ENCODE measurements at places on chromosomes 3 and 15.

DNA sequence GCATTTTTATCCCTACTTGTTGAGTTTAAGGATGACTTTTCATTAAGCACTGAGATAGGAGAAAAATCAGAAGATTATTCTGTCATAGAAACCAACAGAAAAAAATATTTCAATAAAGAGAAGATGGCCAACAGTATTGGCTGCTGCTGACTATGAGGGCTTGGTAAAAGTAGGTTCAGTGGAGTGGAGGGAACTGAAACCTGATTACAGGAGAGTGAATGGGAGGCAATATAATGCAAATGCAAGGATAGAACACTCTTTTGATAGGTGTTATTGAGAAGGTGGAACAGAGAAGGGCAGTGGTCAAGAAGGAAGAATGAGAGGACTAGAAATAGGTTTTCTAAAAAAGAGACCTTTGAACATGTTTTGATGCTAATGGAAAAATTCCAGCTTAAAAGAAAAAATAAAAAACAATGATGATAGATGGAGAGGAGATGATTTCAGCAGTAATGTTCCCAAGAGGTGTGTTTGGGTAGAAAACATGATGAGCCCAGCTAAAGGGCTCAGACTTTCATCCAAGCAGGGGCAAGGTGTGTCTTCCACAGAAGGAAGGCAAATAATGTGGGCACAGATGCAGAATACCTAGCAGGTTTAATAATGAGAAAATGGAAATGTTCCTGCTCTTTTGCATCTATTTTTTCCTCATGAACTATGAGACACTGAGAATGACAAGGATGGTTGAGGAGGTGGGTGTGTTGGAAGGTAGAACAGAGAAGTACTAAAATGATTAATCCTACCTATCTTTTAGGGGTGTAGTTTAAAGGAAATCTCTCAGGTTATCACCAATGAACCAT lies 397.9 kb upstream of the GOLIM4 start:
- no peak overlapping the region for H3K4me3 ChIP-seq
- H3K27ac ChIP-seq = no peak overlapping the region
- no peak for DNase-seq
- peaks cover 16% of the 10 kb centered on the region for H3K4me1 ChIP-seq
- no peaks in the 10 kb centered on the region for H3K27me3 ChIP-seq

GRCh38 chr3:39850716-39851032 lies 41.3 kb downstream of the MYRIP start:
- H3K27ac ChIP-seq = no peak overlapping the region
- H3K36me3 ChIP-seq = no peaks in the 10 kb centered on the region
- H3K27me3 ChIP-seq = no peaks in the 10 kb centered on the region
- H3K4me3 ChIP-seq = no peak overlapping the region
- DNase-seq = no peak

DNA sequence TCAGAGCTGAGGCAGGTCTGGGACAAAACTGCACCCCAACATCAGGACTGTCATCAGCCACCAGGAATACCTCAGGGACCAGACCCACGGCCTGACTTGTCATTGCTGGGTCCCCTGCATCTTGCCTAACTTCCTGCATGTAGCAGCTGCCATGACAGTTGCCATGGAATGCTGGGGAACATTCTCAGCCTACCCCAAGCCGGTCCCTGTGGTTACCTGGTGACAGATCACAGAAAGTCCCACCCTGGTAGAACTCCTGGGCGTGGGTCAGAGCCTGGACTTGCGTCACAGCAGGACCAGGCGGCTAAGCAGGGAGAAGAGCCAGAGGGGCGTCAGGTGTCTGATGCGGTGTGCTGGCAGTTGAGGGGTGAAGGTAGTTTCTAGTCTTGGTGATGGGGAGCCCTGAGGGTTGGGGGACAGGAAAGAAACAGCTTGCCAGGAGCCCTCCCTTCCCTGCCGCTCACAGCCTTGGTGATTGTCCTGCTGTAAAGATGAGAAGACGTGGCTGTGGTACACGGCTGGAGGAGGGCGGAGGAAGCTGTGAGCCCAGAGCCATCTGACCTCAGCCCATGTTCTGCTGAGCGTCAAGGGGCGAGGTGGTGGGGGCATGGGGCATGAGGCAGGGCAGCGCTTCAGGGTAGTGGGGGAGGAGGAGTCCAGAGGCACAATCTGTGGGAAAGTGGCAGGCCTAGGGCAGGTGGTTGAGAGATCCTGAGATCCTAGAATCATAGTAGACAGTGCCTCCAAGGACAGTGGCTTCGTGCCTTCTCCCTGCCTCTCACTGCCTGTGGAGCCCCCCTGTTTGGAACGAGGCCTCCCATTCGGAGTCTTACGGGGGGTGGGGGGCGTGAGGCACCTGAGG lies 5.4 kb downstream of the H1-8 start:
- no peaks in the 10 kb centered on the region for H3K27me3 ChIP-seq
- no peak overlapping the region for H3K27ac ChIP-seq
- H3K4me3 ChIP-seq = no peak overlapping the region
- peaks cover 1% of the 10 kb centered on the region for H3K4me1 ChIP-seq

GRCh38 chr3:4207672-4208071 lies 95.5 kb upstream of the SETMAR start:
- no peaks in the 10 kb centered on the region for H3K27me3 ChIP-seq
- H3K27ac ChIP-seq = no peak overlapping the region
- no peaks in the 10 kb centered on the region for H3K4me1 ChIP-seq
- no peak for DNase-seq

- peaks cover 41% of the 10 kb centered on the region for H3K4me1 ChIP-seq
- DNase-seq = no peak
- no peaks in the 10 kb centered on the region for H3K36me3 ChIP-seq
- no peak overlapping the region for H3K27ac ChIP-seq
- no peaks in the 10 kb centered on the region for H3K27me3 ChIP-seq
- H3K4me3 ChIP-seq = peak overlapping the region; percentile 88
These were observed 2.6 kb downstream of the TNIK start for GRCh38 chr3:171457607-171458061.

GRCh38 chr3:120495809-120496208 lies 45.0 kb upstream of the FSTL1 start:
- no peaks in the 10 kb centered on the region for H3K27me3 ChIP-seq
- H3K36me3 ChIP-seq = no peaks in the 10 kb centered on the region
- no peak for DNase-seq
- peaks cover 17% of the 10 kb centered on the region for H3K4me1 ChIP-seq
- H3K4me3 ChIP-seq = no peak overlapping the region

- H3K27me3 ChIP-seq = no peaks in the 10 kb centered on the region
- no peak for DNase-seq
- no peaks in the 10 kb centered on the region for H3K36me3 ChIP-seq
- H3K4me1 ChIP-seq = peaks cover 32% of the 10 kb centered on the region
- peak overlapping the region; percentile 69 for H3K27ac ChIP-seq
These were observed 49.8 kb downstream of the IQSEC1 start for GRCh38 chr3:13023235-13023970.

GRCh38 chr3:58658508-58658907 lies 8.1 kb downstream of the FAM3D start:
- DNase-seq = no peak
- H3K36me3 ChIP-seq = no peaks in the 10 kb centered on the region
- no peak overlapping the region for H3K27ac ChIP-seq
- H3K4me3 ChIP-seq = no peak overlapping the region

- H3K4me3 ChIP-seq = peak overlapping the region; percentile 97
- peaks cover 14% of the 10 kb centered on the region for H3K4me1 ChIP-seq
- no peaks in the 10 kb centered on the region for H3K27me3 ChIP-seq
- peak overlapping the region; percentile 90 for H3K27ac ChIP-seq
- DNase-seq = no peak
These were observed 929 bp upstream of the MTMR10 start for GRCh38 chr15:30992249-30992864.

DNA sequence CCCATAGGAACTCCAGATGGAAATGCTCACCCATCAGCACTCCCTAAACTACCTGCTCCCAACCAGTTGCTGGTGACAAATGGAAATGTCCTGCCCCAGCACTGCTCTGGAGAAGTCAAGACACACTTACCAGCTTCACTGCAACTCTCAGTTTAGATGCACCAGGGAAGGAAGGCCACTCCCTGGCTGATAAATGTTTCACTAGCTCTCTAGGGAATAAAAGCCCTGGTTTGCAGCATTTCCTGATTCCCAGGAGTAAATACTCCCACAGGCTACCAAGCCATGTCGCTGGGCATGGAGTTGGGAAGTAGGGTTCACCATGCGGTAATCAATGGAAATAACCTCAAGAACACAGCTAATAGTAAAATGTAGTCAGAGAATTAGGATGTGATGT lies 112.0 kb upstream of the NEO1 start:
- H3K36me3 ChIP-seq = no peaks in the 10 kb centered on the region
- no peaks in the 10 kb centered on the region for H3K27me3 ChIP-seq
- no peak for DNase-seq

DNA sequence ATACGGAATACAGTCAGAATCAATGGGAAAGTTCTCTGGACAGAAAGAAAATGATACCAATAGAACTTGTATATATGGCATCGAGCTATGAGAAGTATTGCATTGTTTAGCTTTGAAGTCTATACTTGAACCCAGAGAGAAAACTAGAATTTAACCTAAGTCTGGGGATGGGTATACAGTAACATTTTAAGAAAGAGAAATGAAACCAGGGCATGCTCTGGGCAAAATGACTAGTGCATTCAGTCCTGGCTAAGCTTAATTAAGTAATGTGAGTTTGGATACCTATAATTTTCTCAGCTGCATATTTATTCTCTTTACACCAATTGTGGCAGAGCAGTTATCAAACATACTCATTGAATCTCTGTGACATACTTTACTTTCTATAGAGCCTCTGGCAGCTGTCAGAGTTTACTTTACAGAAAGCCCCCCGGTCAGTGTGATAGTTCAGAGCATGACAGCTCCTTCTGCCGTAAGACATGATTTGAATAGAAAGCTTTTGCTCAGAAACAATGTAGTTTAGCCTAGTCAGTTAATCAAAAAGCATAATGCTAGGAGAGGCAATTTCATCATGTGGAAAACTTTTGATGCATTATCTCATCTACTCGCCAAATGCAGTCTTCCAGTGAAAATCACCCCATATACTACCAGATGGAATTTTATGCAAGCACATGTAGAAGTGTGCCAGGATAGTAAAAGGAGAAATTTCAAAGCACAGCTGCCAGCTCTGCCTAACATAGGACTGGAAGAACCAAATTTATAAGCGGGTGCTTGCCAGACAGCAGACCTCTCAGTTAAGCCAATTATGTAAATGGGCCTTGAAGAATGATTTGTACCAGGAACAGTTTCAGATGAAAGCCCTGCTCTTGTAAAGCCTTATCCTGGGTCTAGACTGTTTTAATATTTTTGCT lies 40.7 kb downstream of the OXSM start:
- H3K27me3 ChIP-seq = no peaks in the 10 kb centered on the region
- H3K27ac ChIP-seq = no peak overlapping the region
- DNase-seq = no peak
- H3K36me3 ChIP-seq = no peaks in the 10 kb centered on the region
- peaks cover 3% of the 10 kb centered on the region for H3K4me1 ChIP-seq
- no peak overlapping the region for H3K4me3 ChIP-seq

- no peak for DNase-seq
- H3K27me3 ChIP-seq = no peaks in the 10 kb centered on the region
- H3K27ac ChIP-seq = no peak overlapping the region
- H3K4me3 ChIP-seq = no peak overlapping the region
- no peaks in the 10 kb centered on the region for H3K36me3 ChIP-seq
These were observed 151.1 kb upstream of the OSTN start for GRCh38 chr3:191047930-191048329.

DNA sequence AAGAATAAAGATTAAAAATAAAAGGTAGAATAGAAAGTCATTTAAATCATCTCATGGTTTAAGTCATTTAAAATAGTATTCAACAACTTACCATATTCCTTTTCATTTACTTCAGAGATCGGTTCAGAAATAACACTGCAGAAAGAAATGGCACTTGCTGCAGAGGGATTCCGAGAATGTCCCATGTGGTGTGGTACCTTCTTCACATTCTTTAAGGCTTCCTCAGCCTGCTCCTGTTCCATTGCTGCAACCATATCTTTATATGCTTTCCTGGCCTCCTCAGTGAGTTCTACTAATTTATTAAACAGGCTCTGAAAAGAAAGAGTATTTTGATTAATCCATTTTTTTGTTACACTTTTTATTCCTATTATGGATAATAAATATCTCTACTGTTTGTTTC lies 32.6 kb upstream of the SHC4 start:
- H3K27ac ChIP-seq = no peak overlapping the region
- no peak for DNase-seq
- H3K27me3 ChIP-seq = no peaks in the 10 kb centered on the region

- peaks cover 44% of the 10 kb centered on the region for H3K36me3 ChIP-seq
- no peaks in the 10 kb centered on the region for H3K27me3 ChIP-seq
- no peak overlapping the region for H3K27ac ChIP-seq
These were observed 152.9 kb downstream of the ATP10A start for GRCh38 chr15:25710184-25710583.

GRCh38 chr15:29970402-29970695 lies 112.4 kb upstream of the GOLGA8J start:
- H3K27me3 ChIP-seq = no peaks in the 10 kb centered on the region
- no peak overlapping the region for H3K4me3 ChIP-seq
- H3K27ac ChIP-seq = no peak overlapping the region
- DNase-seq = no peak
- no peaks in the 10 kb centered on the region for H3K36me3 ChIP-seq

- no peak for DNase-seq
- no peaks in the 10 kb centered on the region for H3K36me3 ChIP-seq
- H3K4me3 ChIP-seq = no peak overlapping the region
- no peaks in the 10 kb centered on the region for H3K27me3 ChIP-seq
- no peak overlapping the region for H3K27ac ChIP-seq
These were observed 25.3 kb upstream of the TMEM45A start for GRCh38 chr3:100467133-100467532.

DNA sequence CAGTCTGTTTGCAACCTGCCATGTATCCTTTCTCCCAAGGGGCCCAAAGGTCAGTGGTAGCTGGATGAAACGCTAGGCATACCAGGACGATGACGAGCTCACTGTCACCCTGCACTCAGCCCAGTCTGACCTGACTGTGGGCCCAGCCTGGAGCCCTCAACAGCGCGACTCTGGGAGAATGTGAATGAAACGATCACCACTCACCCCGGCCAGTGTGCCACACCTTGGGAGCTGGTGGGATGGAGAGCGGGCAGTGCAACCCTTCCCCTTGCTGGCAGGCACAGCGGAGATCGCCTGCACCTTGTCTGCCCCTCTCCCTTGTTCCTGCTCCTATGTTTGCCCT lies 27.2 kb downstream of the SRPRB start:
- H3K27ac ChIP-seq = no peak overlapping the region
- DNase-seq = no peak
- peaks cover 3% of the 10 kb centered on the region for H3K4me1 ChIP-seq
- H3K4me3 ChIP-seq = no peak overlapping the region

GRCh38 chr15:46917721-46918252 lies 799.5 kb upstream of the SEMA6D start:
- no peak for DNase-seq
- H3K4me1 ChIP-seq = no peaks in the 10 kb centered on the region
- H3K4me3 ChIP-seq = no peak overlapping the region
- H3K27ac ChIP-seq = no peak overlapping the region
- no peaks in the 10 kb centered on the region for H3K36me3 ChIP-seq
- no peaks in the 10 kb centered on the region for H3K27me3 ChIP-seq

DNA sequence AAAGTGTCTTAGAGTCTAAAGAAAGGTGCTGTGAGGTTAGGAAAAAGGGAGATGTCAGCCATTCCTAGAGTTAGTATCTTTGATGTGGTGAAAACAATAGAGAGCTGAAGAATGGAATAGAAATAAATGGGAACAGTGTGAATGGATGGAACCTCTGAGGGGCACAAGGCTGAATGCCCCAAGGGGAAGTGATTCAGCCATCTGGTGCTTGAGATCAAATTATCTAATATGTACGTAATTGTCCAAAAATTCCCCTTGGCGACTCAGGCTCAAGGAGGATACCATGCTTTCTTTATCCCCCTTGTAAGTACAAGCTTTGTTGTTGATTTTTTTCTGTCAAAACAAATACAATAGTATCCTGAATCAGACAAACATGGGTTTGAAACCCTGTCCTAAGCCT lies 361.6 kb downstream of the LSAMP start:
- no peak for DNase-seq
- no peaks in the 10 kb centered on the region for H3K36me3 ChIP-seq
- no peaks in the 10 kb centered on the region for H3K4me1 ChIP-seq
- H3K27ac ChIP-seq = no peak overlapping the region
- no peaks in the 10 kb centered on the region for H3K27me3 ChIP-seq
- H3K4me3 ChIP-seq = no peak overlapping the region

Data from thoracic aorta (tissue), 2 donors.